Fibroblast of lung (primary cell): ENCODE measurements at places on chromosomes 3 and 15. TPM values are rescaled to one million over a fixed set of nuclear protein-coding genes. Genes with fewer than 3 reads are reported as not detected.

GRCh38 chr3:179526989-179527391, 35.7 kb upstream of the ACTL6A start:
- DNase-seq: peak; percentile 77
- H3K4me3 ChIP-seq: peak overlapping the region; percentile 43
- peak overlapping the region; percentile 55 for H3K27ac ChIP-seq
- H3K4me1 ChIP-seq: no peaks in the 10 kb centered on the region
- no peaks in the 10 kb centered on the region for H3K36me3 ChIP-seq

GRCh38 chr3:114551770-114552526, 258.1 kb downstream of the TIGIT start:
- DNase-seq: peak; percentile 84
- peaks cover 2% of the 10 kb centered on the region for H3K4me1 ChIP-seq
- no peak overlapping the region for H3K27ac ChIP-seq
- H3K4me3 ChIP-seq: no peak overlapping the region

The SGO1 gene
- total RNA-seq: 0.26 and 1.8 TPM in 2 replicates

The C3orf22 gene
- not detected in 2 replicates for total RNA-seq

The CPN2 gene
- not detected in 2 replicates for total RNA-seq
